Effector CD8-positive, alpha-beta T cell (primary cell): ENCODE measurements at places on chromosomes 7 and 10.

DNA sequence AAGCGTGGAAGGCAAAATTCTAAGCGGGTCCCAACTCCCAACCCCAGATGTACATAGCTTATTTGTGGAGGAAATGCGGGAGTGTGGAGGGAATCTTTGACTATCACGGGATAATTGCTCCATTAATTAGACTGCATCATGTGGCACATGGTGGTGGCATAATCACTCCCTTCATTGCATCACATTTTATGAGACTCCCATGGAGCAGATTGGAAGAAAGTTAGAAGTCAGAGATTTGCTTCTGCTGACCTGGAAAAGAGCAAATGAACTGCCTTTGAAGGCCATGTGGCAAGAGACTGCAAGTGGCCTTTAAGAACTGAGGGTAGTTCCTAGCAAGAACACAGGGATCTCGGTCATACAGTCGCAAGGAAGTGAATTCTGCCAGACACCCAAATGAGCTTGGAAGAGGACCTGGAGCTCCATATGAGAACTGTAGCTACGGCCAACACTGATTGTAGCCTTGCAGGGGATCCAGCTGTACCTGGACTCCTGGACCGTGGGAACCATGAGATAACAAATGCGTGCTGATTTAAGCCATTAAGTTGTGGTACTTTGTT, 37.1 kb upstream of the ITGB1 start:
- DNase-seq: no peak

- DNase-seq: no peak
Observed at GRCh38 chr10:34907743-34908430, 92.8 kb upstream of the PARD3 start.

GRCh38 chr7:7563813-7564212, 2.9 kb upstream of the MIOS start:
- no peak for DNase-seq

GRCh38 chr10:6406220-6407033, 173.6 kb downstream of the PRKCQ start:
- DNase-seq: no peak

DNA sequence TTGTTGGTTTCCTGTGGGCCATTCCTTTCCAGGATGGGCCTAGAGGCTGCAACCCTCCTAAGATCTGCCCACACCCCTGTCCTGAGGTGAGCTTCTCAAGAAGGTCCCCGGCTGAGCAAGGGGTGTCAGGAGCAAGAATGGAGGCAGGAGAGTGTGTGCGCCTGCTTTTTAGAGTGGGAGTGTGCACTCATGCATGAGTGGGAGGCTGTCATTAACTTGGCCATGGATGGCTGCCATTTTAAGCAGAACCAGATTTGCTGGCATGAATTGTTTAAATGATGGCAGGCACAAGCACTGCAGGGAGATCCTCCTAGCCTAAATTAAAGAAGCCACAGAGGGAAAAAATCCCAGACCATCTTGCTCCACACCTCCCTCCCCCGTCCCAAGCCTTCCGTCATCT, 2.9 kb upstream of the SGPL1 start:
- no peak for DNase-seq

- no peak for DNase-seq
Observed at GRCh38 chr10:129445436-129446182, 21.4 kb upstream of the MGMT start.

DNA sequence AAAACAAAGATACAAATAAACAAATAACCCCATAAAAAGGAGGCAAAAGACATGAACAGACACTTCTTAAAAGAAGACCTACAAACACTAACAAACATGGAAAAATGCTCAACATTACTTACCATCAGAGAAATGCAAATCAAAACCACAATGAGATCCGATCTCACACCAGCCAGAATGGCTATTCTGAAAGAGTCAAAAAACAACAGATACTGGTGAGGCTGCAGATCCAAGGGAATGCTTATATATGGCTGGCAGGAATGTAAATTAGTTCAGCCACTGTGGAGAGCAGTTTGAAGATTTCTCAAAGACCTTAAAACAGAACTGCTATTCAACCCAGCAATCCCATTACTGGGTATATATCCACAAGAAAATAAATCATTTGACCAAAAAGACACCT, 80.4 kb upstream of the NRP1 start:
- no peak for DNase-seq

GRCh38 chr7:135499818-135500217, 10.1 kb downstream of the CNOT4 start:
- DNase-seq: no peak

GRCh38 chr7:156318926-156319325, 321.6 kb upstream of the RNF32 start:
- DNase-seq: no peak

DNA sequence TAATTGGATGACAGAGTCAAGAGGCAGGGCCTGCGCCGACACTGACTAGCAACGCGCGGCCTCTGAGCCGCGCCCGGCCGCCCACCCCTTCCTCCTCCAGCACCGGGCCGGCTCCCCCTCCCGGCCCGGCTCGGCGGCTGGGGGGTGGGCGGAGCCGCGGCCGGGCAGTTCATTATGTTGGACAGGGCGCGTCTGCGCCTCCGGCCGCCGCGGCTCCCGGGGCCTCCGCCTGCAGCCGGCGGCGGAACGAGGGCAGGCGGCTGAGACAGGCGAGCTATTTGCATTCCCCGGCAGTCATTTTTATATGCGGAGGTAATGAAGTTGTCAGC, 106.7 kb downstream of the SNX10 start:
- DNase-seq: no peak
